ENCODE measurements at places on chromosomes 11 and 22.

GRCh38 chr22:27685515-27685914, 116.0 kb downstream of the MN1 start:
- DNase-seq = no peak

- no peak for DNase-seq
Measured at GRCh38 chr11:67492069-67492727, 9.4 kb downstream of the AIP start.

GRCh38 chr11:95327273-95327948, 96.4 kb upstream of the SESN3 start:
- no peak for DNase-seq

- no peak for DNase-seq
Measured at GRCh38 chr11:115173136-115173535, 331.1 kb downstream of the CADM1 start.

DNA sequence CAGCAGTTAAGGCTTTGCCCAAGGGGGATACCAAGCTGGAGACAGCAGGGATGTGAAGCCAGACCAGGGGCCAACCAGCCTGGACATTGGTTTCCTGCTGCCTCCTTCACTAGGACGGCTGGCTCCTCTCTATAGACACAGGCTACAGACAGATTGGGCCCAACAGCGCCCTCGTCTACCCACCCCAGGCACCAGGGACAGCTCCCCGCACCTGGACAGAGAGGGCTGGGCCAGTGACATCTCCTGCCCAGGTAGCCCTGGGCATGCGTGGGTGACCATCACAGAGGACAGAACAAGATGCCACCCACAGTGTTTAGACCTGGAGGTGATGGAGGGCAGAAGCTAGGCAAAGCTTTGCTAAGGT, 1.2 kb downstream of the DKK3 start:
- no peak for DNase-seq
